Neural crest cell (in vitro differentiated cells): ENCODE measurements at places on chromosomes 11 and 22.
A peak's percentile ranks its signal among the peaks of the same experiment; 100 is the strongest.

- peaks cover 49% of the 10 kb centered on the region for H3K4me1 ChIP-seq
- no peaks in the 10 kb centered on the region for H3K36me3 ChIP-seq
- DNase-seq, result no peak
- peak overlapping the region; percentile 43 for H3K27ac ChIP-seq
- peaks cover 72% of the 10 kb centered on the region for H3K27me3 ChIP-seq
Measured at GRCh38 chr11:133949129-133949528, 7.6 kb downstream of the IGSF9B start.

- no peak overlapping the region for H3K4me3 ChIP-seq
Measured at GRCh38 chr22:19674929-19675253, 39.4 kb upstream of the SEPTIN5 start.

GRCh38 chr11:32427935-32428664 lies 7.2 kb downstream of the WT1 start:
- peak; percentile 2 for DNase-seq
- no peak overlapping the region for H3K27ac ChIP-seq
- H3K36me3 ChIP-seq, result no peaks in the 10 kb centered on the region

- peaks cover 80% of the 10 kb centered on the region for H3K27me3 ChIP-seq
- no peaks in the 10 kb centered on the region for H3K36me3 ChIP-seq
- H3K4me1 ChIP-seq, result no peaks in the 10 kb centered on the region
Measured at GRCh38 chr22:22849640-22850610, 37.7 kb upstream of the IGLL5 start.

- H3K4me3 ChIP-seq, result no peak overlapping the region
- H3K27ac ChIP-seq, result no peak overlapping the region
- no peaks in the 10 kb centered on the region for H3K36me3 ChIP-seq
Measured at GRCh38 chr22:32144496-32145274, 14.4 kb downstream of the C22orf42 start.

DNA sequence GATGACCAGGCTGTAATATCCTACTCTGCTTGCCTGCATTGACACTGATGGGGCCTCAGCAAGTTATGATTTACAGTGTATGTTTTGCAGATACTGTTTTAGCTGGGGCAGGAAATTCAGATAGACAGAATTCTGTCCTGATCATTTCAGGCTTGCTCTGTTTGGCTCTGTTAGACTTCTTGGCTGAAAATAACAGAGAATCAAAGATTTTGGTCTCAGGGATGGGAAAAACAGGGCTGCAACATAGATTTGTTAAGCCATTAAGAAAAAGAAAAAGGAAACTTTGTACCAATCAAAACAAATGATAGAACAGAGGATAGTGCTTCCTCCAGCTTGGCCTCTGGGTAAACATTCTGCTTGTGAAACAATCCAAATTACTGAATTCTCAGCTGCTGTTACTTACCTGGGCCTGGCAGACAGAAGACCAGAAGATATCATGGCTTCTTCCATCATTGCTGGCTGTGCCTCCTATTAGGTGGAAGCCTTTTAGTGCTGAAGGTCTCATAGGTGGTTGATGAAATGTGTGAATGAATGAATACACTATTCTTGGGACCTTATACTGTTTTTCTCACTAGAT lies 22.0 kb downstream of the ZNRF3 start:
- H3K27ac ChIP-seq, result no peak overlapping the region
- H3K4me3 ChIP-seq, result no peak overlapping the region
- H3K36me3 ChIP-seq, result no peaks in the 10 kb centered on the region
- H3K4me1 ChIP-seq, result peaks cover 60% of the 10 kb centered on the region
- H3K27me3 ChIP-seq, result no peaks in the 10 kb centered on the region
- DNase-seq, result no peak

- no peak overlapping the region for H3K4me3 ChIP-seq
- no peak for DNase-seq
- peaks cover 22% of the 10 kb centered on the region for H3K36me3 ChIP-seq
- no peaks in the 10 kb centered on the region for H3K27me3 ChIP-seq
- H3K4me1 ChIP-seq, result no peaks in the 10 kb centered on the region
Measured at GRCh38 chr11:70333261-70333660, 62.8 kb downstream of the PPFIA1 start.

- peaks cover 14% of the 10 kb centered on the region for H3K36me3 ChIP-seq
- H3K4me3 ChIP-seq, result no peak overlapping the region
- peaks cover 18% of the 10 kb centered on the region for H3K4me1 ChIP-seq
- no peak for DNase-seq
Measured at GRCh38 chr11:65280646-65281045, 18.9 kb downstream of the POLA2 start.

DNA sequence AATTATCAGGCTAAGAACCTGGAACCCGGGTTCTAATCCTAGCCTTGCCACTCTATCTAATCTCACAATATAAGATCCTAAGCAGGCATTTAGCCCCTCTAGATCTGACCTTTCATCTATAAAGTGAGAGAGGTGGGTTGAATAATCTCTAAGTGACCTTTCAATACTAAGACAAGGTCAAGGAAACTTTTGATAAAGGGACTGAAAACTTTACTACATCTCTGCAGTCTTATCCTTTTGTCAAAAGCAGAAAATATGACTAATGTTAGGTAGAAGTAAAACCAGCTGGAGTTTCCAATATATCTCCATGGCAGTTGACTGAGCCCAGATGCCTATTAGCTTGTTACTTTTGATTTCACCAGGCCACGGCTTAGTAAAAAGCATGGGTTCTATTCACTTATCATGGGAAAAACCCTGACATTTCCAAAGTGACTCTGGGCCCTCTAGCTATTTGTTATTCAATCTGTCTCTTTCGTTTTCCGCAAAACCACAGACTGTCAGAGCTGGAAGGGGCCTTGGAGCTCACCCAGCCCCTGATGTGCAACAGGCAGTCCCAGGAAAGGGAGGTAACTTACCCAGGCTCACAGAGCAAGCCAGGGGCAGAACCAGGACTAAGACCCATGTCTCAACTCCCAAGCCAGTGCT lies 75.8 kb downstream of the RAB30 start:
- DNase-seq, result no peak
- H3K27ac ChIP-seq, result peak overlapping the region; percentile 52
- H3K27me3 ChIP-seq, result no peaks in the 10 kb centered on the region
- peaks cover 3% of the 10 kb centered on the region for H3K36me3 ChIP-seq
- no peak overlapping the region for H3K4me3 ChIP-seq
- peaks cover 50% of the 10 kb centered on the region for H3K4me1 ChIP-seq

GRCh38 chr11:102420547-102420946 lies 32.0 kb downstream of the TMEM123 start:
- no peaks in the 10 kb centered on the region for H3K27me3 ChIP-seq
- no peak overlapping the region for H3K4me3 ChIP-seq
- peaks cover 43% of the 10 kb centered on the region for H3K4me1 ChIP-seq
- H3K36me3 ChIP-seq, result peaks cover 31% of the 10 kb centered on the region
- DNase-seq, result no peak

DNA sequence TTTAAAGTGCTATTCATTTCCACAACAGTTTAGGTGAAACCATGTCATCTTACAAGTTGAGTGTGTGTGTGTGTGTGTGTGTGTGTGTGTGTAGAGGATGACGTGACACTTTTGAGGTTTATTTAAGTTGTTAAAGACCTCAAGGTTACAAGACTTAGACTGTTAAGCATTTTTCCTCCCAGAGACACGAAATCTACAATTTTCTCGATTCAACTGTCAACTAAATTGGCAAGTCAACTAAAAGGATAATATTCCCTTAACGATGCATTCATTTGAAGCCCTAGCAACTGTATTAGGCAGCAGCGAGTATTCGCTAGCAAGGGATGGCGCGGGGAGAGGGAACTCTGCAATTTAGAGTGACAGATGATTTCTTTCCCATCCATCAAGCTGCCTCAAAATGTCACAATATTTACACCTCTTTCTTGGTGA lies 17.6 kb upstream of the BDNF start:
- H3K4me1 ChIP-seq, result peaks cover 26% of the 10 kb centered on the region
- peaks cover 89% of the 10 kb centered on the region for H3K27me3 ChIP-seq
- DNase-seq, result no peak
- peak overlapping the region; percentile 92 for H3K4me3 ChIP-seq

DNA sequence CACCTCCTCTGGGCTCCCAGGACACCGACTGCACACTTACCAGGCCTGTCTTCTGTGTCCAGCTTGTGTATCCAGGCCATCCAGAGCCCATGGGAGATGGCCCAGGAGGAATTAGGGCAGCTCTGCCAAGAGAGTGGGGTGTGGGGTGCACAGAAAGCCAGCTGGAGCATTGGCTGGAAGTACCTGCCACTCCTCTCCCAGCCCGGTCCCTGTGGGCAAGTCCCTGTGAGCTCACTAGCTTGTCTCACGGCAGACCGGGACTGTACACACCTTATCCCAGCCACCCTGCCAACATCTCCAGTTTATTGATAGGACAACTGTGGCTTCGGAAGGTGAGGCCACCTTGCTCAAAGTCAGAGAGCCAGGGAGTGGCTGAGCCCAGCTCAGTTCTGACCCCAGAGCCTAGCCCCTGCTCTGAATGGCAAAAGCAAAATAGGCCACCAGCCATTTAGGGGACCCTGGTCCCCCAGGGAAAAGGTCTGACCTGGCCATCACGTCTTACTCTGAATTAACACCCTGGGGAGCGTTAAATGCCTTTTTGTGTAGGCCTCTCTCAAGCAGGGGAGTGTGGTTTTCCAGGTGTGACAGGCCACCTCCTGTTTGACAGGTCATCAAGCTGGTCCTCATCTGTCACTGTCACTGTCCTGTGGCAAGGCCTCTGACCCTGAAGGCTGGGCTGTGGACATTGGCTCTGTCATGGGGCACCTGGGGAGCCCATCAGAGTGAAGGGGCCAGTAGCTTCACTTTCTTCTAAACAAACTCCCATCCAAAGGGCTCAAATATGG lies 15.1 kb downstream of the UQCR10 start:
- H3K36me3 ChIP-seq, result no peaks in the 10 kb centered on the region
- DNase-seq, result no peak
- no peak overlapping the region for H3K4me3 ChIP-seq
- H3K27ac ChIP-seq, result no peak overlapping the region
- peaks cover 26% of the 10 kb centered on the region for H3K4me1 ChIP-seq
- no peaks in the 10 kb centered on the region for H3K27me3 ChIP-seq
